ENCODE measurements at places on chromosomes 13 and 19. TPM values are rescaled to one million over a fixed set of nuclear protein-coding genes. Genes with fewer than 3 reads are reported as not detected.

- no peak for DNase-seq
Measured at GRCh38 chr13:94798738-94799137, 86.4 kb upstream of the SOX21 start.

GRCh38 chr13:40452741-40453334 lies 213.6 kb downstream of the FOXO1 start:
- peak; percentile 30 for DNase-seq

DNA sequence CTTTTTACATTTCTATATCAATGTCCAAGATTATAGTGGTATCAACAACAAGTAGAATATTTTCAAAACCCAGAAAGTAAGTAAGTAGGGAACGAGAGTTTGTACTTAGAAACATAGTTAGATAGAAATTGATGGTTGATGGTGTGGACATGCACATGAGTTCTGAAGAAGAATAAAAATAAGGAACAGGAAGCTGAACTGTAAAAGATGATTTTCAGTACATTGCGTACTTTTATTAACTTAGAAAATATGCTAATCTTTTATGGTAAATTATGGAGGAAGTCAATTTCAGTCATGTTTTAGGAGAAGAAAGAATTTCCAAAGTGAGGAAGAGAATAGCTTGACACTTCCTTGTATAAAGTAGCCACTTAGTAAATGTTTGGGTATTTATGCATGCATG lies 12.3 kb upstream of the GPR18 start:
- DNase-seq, result no peak

- no peak for DNase-seq
Measured at GRCh38 chr19:33628921-33629825, 7.4 kb downstream of the CHST8 start.

DNA sequence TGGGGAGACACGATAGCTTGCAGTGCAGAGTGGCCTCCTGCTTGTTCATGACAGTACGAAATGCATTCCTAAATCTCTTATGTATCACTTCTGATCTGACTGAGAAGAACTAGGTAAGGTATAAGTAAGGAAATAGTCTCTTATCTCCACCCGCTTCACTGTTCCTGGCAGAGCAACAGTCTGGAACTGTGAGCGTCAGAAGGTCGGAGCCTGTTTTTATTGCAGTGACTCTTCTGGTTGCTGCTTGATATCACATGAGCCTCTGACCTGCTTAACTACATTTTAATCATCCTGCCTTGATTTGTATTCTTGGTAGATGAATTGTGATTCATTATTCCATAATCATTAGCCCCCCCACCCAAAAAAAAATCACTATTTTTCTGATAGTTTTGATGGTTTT lies 69.0 kb downstream of the COL4A2 start:
- no peak for DNase-seq

GRCh38 chr19:11191934-11192333 lies 5.4 kb downstream of the KANK2 start:
- DNase-seq, result no peak

- no peak for DNase-seq
Measured at GRCh38 chr19:49422407-49423070, 702 bp downstream of the PTH2 start.

- DNase-seq, result peak; percentile 26
Measured at GRCh38 chr13:98478189-98479129, 98.4 kb downstream of the STK24 start.

CGB1 gene
- not detected for total RNA-seq

ODAD3 gene
- 3.9 TPM for total RNA-seq

GPR4 gene
- total RNA-seq, result 3.1 TPM

QPCTL gene
- 9.8 TPM for total RNA-seq

Data from PC-3 (cell line).